Naive thymus-derived CD4-positive, alpha-beta T cell (primary cell): ENCODE measurements at places on chromosomes 12 and 14. TPM values are rescaled to one million over a fixed set of nuclear protein-coding genes. Genes with fewer than 3 reads are reported as not detected.

DNA sequence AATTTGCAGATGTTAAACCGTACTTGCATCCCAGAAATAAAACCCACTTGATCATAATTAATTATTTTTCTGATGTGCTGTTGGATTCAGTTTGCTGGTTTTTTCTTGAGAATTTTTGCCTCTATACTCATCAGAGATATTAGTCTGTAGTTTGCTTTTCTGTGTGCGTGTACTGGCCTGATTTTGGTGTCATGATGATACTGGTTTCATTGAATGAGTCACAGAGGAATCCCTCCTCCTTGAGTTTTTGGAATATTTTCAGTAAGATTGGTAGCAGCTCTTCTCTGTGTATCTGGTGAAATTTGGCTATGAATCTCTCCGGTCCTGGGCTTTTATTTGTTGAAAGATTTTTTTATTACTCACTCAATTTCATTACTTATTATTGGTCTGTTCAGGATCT is 100.4 kb upstream of the PMCH start:
- no peak for DNase-seq
- no peak overlapping the region for H3K4me3 ChIP-seq
- no peaks in the 10 kb centered on the region for H3K27me3 ChIP-seq
- no peak overlapping the region for H3K27ac ChIP-seq

DNA sequence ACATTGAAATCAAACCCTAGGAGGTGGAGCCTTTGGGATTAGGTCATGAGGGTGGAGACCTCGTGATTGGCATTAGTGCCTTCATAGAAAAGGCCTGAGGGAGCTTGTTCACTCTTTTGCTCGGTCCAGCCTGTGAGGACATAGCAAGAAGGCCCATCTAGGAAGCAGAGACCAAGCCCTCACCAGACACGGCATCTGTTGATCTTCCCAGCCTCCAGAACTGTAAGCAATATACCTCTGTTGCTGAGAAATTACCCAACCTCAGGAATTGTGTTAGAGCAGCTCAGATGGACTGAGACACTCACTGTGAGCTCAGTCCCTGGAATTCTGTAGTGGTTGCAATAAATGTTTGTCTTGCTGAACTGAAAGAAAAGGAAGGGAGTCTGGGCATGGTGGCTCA is 116.2 kb upstream of the MAP1LC3B2 start:
- H3K27ac ChIP-seq: no peak overlapping the region
- no peaks in the 10 kb centered on the region for H3K4me1 ChIP-seq
- no peak for DNase-seq
- H3K27me3 ChIP-seq: no peaks in the 10 kb centered on the region
- H3K4me3 ChIP-seq: no peak overlapping the region

DNA sequence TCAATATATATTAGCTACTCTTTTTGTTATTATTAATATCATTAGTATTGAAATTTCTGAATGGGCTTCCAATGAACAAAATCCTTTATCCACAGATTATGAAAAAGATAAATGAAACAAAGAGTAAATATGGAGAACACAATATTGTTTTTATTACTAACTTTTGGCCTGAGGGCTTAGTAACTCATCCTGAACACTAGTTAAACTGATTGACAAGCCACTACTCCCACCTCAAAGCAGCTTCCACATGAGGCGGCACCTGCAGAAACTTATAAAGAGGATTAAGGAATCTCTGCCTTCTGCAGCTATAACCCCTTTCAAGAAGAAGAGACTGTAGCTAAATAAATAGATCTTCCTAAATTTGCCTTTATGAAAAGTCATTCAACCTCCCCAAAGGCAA is 187.6 kb upstream of the ALG10 start:
- H3K4me3 ChIP-seq: no peak overlapping the region
- H3K27ac ChIP-seq: no peak overlapping the region
- no peaks in the 10 kb centered on the region for H3K36me3 ChIP-seq
- no peak for DNase-seq
- H3K27me3 ChIP-seq: no peaks in the 10 kb centered on the region

GRCh38 chr14:87566991-87567390 is 426.0 kb downstream of the GALC start:
- no peak for DNase-seq
- H3K4me3 ChIP-seq: no peak overlapping the region

GRCh38 chr12:104712477-104712876 is 245.6 kb downstream of the SLC41A2 start:
- no peaks in the 10 kb centered on the region for H3K36me3 ChIP-seq
- no peak overlapping the region for H3K27ac ChIP-seq
- peaks cover 3% of the 10 kb centered on the region for H3K4me1 ChIP-seq
- H3K4me3 ChIP-seq: no peak overlapping the region
- H3K27me3 ChIP-seq: no peaks in the 10 kb centered on the region
- DNase-seq: no peak

- H3K27ac ChIP-seq: no peak overlapping the region
- no peak for DNase-seq
- no peaks in the 10 kb centered on the region for H3K27me3 ChIP-seq
- H3K36me3 ChIP-seq: no peaks in the 10 kb centered on the region
- H3K4me3 ChIP-seq: no peak overlapping the region
These were observed 35.1 kb downstream of the SPX start for GRCh38 chr12:21561158-21561557.

DNA sequence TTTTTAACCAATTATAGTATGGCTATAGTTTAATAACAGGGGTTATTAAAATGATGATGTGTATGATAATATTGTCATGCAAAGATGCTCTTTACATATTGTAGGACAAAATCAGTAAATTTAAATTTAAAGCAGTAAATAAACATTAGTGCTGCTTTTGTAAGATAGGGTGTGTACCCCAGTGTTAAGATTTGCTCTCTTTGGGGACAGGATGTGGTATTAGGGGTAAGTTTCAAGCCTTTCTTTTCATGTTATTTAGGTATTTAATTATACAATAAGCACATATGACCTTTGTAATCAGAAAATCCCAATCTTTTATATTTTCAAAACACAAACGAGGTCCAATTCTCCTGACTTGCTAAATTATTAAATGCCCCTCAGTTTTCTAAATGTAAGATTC is 39.7 kb upstream of the RPH3A start:
- DNase-seq: no peak
- no peaks in the 10 kb centered on the region for H3K27me3 ChIP-seq
- H3K27ac ChIP-seq: no peak overlapping the region
- no peak overlapping the region for H3K4me3 ChIP-seq
- H3K4me1 ChIP-seq: no peaks in the 10 kb centered on the region

DNA sequence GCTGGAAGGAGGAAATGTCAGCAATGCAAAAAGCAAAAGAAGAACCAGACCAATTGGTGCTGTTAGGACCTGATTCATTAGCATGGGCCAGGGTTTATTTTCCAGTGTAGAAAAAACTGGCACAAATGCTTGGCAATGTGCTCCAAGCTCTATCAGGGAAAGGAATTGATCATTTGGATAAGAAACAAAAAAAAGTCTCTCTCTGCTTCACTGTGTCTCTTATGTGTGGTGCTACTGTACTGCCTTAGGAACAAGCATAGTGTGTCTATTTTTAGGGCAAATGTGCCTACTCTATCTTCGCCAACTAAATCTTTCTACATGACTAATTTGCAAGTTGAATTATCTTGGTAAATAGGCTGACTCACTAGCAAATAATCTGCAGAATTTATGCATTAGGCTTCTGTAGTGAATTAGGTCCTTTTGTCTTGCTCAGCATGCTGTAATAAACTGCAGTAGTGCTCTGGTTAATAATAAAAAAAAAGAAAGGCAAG is 236.7 kb downstream of the MDGA2 start:
- H3K36me3 ChIP-seq: no peaks in the 10 kb centered on the region
- no peaks in the 10 kb centered on the region for H3K27me3 ChIP-seq
- no peak overlapping the region for H3K27ac ChIP-seq
- H3K4me1 ChIP-seq: no peaks in the 10 kb centered on the region
- DNase-seq: no peak

The BDKRB2 gene
- not detected for polyA plus RNA-seq
